Urinary bladder (tissue), 4 donors: ENCODE measurements at places on chromosomes 5 and 9.

GRCh38 chr5:78574731-78575161 is 73.8 kb downstream of the LHFPL2 start:
- DNase-seq: no peak

- no peak for DNase-seq
Observed at GRCh38 chr5:156328161-156328560, 1.2 kb downstream of the SGCD start.

- DNase-seq: no peak
Observed at GRCh38 chr5:115246361-115246991, 16.2 kb downstream of the PGGT1B start.

GRCh38 chr5:103060424-103060954 is 59.4 kb downstream of the GIN1 start:
- no peak for DNase-seq

DNA sequence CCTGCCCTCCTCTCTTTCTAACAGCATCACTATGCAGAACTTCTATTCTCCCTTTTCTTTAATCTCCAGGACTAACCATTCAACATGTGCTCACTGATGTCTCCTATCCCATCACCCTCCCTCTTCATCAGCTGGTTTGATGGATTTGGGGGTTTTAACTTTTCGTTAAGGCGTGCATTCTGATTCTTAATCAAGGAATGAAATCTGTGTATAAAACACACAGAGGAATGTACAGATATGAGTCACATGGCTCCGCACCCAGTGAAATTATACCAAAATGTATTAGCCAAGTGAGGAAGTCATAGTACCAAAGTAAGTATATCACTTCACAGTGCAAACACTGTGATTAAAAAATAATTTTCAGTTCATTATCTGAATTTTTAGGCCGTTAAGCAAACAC is 35.2 kb downstream of the MARCHF11 start:
- DNase-seq: no peak

DNA sequence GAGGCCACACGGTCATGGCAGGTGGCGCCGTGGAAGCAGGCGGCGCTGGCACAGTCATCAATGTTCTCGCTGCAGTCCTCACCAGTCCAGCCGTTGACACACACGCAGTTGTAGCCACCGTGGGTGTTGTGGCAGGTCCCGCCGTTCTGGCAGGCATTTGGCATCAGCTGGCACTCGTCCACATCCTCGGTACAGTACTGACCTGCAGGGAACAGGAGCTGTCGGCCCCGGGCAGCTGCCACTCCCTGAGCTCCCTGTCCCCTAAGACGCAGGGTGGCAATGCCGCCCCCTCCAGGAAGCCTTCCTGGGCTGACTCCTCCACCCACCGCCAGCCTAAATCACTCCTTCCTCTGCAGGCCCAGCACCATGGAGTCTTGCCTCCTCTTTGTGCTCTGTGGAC is 27.2 kb downstream of the NOTCH1 start:
- DNase-seq: no peak

DNA sequence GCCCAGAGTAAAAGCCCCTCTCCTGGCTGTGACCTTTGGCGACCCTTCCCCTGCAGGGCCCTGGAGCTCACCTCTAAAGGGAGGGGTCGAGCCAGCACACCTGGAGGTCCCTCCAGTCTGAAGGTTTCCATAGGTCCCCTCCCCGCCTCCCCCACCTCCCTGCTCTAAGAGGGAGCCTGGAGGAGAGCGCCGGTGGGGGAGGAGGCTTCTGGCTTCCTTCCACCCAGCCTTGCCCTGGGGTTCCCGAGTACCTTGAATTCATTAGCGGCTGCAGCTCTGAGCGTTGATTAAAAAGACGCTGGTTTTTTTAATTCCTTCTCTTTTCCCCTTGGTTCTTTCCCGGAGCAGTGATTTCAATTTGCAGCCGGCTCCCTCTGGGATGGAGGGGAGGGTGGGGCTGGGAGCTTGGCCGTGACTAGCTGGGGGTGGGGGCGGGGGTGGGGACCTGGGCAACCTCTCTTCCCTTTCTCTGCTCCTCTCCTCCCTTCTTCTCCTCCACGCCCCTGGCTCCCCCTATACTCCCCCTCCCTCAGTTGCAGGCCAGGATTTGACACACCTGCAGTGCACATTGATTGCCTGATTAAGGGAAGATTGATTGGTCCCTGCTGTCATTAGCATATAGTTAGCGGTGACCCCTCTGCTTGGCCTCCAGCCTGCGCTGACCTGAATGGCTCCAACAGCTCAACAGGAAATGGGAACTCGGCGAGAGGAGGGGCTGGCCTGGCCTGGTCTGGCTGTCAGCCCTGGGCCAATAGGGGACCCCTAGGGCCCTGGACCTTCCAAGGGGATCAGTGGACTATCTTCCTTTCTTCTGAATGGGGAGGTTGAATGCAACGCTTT is 67.5 kb upstream of the RAPGEF1 start:
- no peak for DNase-seq

- DNase-seq: no peak
Observed at GRCh38 chr5:102581011-102581410, 82.2 kb upstream of the SLCO6A1 start.

- no peak for DNase-seq
Observed at GRCh38 chr5:133246376-133247150, 194.8 kb downstream of the HSPA4 start.

DNA sequence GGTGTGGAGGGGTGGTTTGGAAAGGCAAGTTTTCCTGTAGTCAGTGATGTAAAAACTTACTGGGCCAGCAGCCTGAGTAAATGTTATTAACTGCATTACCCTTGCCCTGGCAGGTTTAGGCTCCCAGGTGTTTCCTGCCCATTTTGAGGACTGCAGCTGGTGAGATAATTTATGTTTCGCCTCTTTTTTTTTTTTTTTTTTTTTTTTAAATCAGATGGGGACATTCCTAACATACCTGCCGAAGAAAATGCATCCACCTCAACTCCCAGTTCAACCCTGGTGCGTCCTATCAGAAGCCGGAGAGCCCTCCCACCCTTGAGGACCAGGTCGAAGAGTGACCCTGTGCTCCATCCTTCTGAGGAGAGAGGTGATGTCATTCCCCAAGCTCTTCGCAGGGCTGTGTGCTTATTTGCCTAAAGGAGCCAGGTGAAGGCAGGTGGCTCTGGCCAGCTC is 60.6 kb downstream of the ENTREP1 start:
- DNase-seq: peak; percentile 21

DNA sequence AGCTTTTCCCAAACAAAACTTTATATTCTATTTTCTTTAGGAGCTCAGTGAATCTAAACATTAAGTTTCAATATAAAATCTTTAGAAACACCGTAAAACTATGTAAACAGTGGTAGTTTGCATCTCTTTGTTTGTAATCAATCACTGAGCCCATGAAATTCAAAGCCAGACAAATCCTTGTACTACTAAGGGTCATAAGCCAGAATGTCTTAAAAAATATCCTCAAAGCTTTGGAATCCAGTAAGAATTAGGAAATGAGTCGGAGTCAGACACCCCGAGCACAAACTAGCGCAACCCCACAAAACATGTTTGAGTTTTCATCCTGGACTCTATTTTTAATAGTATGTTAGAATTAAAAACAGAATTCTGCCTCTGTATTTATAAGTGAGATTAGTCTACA is 153.8 kb downstream of the HSPA4 start:
- no peak for DNase-seq

DNA sequence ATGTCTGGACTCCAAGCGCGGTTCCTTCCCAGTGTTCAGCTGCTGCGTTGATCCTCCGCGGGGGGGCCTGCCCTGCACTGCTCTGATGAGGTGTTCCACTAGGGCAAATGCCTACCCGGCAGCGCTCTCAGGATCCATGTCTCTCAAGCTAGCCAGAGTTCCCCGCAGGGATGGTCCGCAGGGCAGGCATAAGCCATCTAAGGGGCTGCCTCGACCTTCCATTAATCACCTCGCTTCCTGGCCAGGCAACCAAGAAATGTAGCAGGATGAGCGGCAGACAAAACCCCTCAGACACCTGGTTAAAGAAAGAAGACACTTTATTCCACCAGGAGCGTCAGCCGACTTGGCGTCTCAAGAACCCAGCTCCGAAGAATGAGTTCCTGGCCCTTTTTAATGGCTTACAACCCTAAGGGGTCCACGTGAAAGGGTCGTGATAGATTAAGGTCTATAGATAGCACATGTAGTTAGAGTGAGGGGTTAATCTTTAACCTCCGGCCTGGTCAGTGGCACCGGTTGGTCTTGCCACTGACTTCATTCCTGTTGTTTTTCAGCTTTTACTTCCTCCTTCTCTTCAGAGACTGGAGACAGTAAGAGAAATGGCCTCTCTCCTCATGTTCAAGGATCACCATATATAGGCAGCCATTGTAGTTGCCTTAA is 47.2 kb upstream of the COX7C start:
- DNase-seq: no peak

- DNase-seq: no peak
Observed at GRCh38 chr5:41275813-41276512, 62.6 kb upstream of the C6 start.

GRCh38 chr9:81596679-81597418 is 92.5 kb downstream of the TLE1 start:
- DNase-seq: no peak

GRCh38 chr9:5515261-5515650 is 4.9 kb downstream of the PDCD1LG2 start:
- no peak for DNase-seq

DNA sequence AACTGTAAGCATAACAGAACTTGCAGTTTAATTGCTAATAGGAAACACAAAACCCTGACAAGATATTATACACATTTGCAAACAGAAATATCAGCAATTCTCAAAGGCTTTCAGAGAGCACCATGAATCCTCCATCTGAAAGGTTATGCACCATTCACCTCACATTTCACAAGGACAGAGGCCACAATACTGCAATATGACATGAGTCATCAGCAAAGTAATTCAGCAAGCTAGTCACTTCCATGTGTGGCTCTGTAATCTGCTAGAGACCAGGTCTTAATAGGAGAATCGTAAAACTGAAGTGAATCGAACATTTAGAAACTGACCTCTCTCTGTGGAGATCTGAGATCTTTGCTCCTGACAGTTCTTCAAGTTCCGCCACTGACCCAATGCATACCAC is 28.3 kb downstream of the IARS1 start:
- DNase-seq: no peak

GRCh38 chr5:171541341-171541776 is 121.9 kb downstream of the FGF18 start:
- no peak for DNase-seq

DNA sequence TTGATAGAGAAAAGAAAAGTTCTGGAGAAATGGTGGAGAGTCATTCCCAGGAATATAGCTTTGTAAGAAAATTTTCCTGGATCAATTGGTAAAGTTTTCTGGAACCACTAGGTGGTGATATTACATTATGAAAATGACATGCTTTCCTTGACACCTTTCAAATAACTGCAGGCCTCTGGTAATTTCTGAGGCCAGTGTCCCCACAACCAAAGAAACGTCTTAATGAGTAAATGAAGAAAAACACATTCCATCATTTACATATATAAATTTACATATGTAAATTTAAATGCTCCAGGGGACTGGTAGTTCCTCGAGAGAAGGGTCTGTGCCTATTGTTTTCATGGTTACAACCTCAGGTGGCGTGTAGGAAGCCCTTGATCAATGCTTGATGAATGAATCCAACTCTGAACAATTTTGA is 17.2 kb upstream of the RGS3 start:
- DNase-seq: no peak

- peak; percentile 40 for DNase-seq
Observed at GRCh38 chr9:95316794-95317118, 753 bp downstream of the FANCC start.

GRCh38 chr9:76223749-76224340 is 170.4 kb downstream of the RFK start:
- peak; percentile 15 for DNase-seq

GRCh38 chr9:107847978-107848964 is 358.7 kb upstream of the KLF4 start:
- no peak for DNase-seq

GRCh38 chr5:427415-428087 is 15.4 kb upstream of the EXOC3 start:
- DNase-seq: no peak

GRCh38 chr5:178496642-178497041 is 93.6 kb downstream of the COL23A1 start:
- no peak for DNase-seq

- DNase-seq: no peak
Observed at GRCh38 chr5:57839025-57839424, 356.4 kb upstream of the ACTBL2 start.

- DNase-seq: no peak
Observed at GRCh38 chr5:31280210-31280609, 86.7 kb downstream of the CDH6 start.

DNA sequence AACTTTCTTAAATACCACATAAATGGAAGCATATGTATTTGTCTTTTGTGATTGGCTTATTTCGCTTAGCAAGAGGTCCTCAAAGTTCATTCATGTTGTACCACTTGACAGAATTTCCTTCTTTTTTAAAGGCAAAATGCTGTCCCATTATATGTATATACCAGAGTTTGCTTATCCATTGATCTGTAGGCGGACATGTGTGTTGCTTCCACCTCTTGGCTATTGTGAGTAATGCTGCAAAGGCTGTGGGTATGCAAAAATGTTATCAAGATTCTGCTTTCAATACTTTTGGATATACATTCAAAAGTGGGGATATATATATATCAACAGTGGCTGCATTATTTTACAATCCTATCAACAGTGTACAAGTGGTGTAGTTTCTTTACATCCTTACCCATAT is 271.0 kb downstream of the PRR16 start:
- DNase-seq: no peak

GRCh38 chr5:345404-346195 is 24.1 kb downstream of the AHRR start:
- DNase-seq: no peak

DNA sequence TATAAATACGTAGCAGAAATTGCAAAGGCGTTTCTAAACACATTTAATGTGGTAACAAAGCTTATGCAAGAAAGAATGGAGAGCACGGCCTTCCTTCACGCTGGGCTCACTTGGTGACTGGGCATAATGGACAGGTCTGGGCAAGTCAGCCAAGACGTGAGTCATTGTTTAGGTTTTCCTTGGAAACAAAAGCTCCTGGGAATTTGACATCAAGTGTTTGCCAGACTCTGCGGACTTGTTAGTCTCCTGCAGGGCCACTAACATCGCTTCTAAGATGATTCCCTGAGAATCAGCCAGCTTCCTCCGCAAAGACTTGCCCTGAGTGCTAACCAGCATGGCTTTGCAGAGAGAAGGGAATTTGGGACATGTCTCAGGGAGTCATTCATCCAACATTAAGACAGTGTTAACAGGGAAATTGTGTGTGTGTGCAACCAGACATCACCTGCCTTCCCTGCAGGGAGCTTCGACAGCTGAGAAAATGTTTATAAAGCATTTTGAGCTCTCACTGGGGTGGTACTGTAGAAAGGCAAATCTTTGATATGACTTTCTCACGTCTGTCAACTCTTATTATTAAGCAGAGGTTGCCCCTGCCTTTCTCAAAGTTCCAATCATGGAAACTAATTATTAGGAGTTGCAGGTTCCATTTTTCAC is 182.5 kb downstream of the NTRK2 start:
- no peak for DNase-seq

GRCh38 chr9:20208961-20209371 is 413.3 kb downstream of the MLLT3 start:
- no peak for DNase-seq
